EL (cell line): ENCODE measurements at places on chromosomes 16 and 17.
A peak's percentile ranks its signal among the peaks of the same experiment; 100 is the strongest.

DNA sequence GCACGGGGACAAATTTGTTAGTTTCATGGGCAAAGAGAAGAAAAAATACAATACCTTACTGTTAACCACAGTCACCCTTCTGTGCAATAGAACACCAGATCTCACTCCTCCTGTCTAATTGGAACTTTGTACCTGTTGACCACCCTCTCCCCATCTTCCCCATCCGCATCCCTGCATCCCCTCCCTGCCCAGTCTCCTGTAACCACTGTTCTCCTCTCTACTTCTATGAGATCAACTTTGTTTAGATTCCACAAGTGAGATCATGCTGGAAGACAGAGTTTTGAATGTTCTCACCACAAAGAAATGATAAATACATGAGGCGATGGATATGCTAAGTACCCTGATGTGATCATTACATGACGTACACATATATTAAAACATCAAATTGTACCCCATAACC is 47.7 kb downstream of the CLEC16A start:
- peak; percentile 84 for DNase-seq

GRCh38 chr17:42548070-42548837 is 4.5 kb upstream of the HSD17B1 start:
- DNase-seq = no peak

GRCh38 chr16:55039931-55040330 is 109.3 kb downstream of the IRX5 start:
- no peak for DNase-seq

DNA sequence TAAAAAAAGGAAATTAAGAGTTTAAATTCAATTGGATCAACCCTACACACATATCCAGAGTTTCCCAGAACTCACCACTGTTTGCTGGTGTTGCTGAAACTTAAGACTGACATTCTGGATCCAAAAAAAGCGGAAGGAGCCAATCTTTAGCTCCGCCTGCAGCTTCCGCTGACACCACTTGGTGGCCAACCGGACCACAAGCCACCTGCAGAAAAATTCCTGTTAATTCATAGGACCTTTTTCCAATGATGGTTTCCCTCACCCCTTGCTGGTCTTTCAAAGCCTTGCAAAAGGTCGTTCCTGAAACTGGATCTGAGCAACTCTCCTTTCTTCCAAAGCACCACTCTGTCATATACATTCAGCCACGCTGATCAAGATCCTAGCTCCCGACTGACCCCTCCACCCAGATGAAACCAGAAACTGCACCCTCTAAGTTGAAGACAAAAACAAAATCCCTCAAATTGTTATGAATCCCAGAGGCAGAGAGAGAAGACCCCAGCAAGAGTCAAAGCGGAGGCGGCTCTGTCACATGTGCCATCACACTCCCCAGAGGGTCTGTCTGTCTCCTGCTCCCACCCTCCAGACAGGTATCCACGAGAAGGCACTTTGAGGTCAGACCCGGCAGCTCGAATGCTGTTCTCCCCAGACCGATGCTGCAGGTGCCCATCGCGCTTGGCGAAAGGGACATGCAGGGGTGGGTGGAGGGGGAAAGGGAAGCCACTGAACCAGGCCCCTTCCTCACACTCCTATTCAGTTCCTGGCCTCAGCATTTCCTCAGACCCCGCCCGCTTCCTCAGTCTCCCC is 773 bp downstream of the BLTP2 start:
- DNase-seq = peak; percentile 63

DNA sequence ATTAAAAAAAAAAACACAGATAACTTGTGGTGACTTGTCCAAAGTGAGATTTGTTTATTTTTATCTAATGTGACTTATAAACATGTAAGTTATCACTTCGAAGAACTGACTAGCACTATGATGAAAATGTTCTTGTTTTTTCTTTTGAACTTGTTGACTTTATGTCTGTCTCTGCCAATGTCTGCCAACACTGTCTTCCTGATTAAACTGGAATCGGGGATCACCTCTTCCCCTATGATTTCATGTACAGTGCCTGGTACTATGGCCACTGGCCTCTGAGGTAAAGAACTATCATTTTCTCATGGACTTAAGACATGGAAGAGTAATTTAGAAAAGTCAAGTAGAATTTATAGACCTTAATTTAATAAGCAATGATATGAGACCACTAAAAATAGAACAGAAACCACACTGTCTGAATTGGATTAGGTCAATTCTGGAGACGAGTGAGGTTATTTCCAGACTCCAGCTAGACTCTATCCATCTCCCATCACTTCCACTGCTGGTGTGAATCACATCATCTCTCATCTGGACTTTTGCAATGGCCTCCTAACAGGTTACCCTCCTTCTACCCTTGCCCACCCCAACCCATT is 8.9 kb downstream of the C17orf78 start:
- no peak for DNase-seq

DNA sequence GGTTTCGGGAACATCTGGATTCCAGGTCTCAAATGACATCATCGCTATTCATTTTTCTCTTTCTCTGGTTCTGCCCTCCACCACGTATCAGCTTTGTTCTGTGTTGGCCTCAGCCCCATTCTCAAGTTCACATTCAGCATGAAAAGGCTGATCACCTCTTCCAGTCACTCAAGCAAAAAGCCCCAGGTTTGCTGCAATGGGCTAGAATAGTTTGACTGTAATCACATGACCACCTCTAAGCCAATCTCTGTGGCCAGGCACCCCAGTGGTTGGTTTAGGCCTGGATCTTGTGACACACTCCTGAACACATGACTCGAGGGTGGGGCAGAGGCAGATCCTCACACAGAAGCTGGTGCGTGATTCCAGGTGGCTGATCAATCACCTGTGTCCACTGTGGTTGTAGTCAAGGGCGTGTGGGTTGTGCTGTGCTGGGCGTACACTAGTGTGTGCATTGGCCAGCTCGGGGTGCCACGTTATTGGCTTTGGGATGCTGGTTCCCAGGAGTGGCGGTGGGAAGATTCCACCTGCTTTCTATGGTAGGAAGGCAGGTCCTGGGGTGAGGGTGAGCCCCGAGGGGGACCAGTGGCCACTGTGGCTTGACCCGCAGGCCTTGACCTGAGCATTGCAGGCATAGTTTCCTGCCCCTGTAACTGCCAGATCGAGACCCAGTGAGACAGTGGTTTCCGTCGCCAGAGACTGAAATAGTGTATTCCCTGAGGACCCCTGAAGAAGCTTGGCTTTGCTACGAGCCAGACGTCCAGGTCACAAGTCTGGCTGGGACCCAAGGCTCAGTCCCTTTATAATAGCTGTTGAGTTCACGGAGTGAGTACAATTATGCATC is 12.0 kb downstream of the EEF2K start:
- no peak for DNase-seq

- DNase-seq = no peak
Measured at GRCh38 chr17:57355090-57355859, 99.0 kb downstream of the MSI2 start.

DNA sequence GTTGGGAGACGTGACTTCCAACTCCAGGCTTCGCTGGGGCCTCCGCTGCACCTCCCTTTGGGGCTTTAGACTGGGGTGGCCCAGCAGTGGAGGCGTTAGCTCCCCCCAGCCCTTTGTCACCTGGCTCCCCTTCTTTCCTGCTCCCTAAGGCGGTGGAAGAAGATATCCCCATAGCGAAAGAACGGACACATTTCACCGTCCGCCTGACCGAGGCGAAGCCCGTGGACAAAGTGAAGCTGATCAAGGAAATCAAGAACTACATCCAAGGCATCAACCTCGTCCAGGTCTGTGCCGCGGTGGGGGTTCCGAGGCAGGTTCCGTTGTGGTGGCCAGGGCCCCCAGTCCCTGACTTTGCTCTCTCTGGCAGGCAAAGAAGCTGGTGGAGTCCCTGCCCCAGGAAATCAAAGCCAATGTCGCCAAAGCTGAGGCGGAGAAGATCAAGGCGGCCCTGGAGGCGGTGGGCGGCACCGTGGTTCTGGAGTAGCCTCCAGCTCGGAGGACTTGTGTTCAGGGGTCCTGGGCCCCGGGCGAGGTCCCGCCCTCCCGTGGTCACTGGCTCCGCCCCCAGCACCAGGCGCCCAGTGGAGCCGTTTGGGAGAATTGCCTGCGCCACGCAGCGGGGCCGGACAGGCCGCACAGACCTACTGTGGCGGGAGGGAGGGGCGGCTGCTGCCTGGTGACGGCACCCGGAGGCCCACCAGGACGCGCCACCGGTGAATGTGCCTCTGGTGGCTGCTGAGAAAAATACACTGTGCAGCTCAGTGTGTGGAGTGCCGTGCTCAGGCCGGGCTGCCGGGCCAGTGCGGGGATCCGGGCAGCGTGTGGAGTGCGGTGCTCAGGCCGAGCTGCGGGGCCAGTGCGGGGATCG is 3.8 kb downstream of the MRPL12 start:
- DNase-seq = no peak
